ENCODE measurements at places on chromosomes 5 and 9.
A peak's percentile ranks its signal among the peaks of the same experiment; 100 is the strongest.

- no peak for DNase-seq
These were observed 7.2 kb upstream of the RNU6ATAC start for GRCh38 chr9:134171316-134172197.

- DNase-seq = no peak
These were observed 165.6 kb downstream of the DCP2 start for GRCh38 chr5:113142186-113142585.

GRCh38 chr9:133071484-133072150 is 9.8 kb downstream of the CEL start:
- DNase-seq = no peak

DNA sequence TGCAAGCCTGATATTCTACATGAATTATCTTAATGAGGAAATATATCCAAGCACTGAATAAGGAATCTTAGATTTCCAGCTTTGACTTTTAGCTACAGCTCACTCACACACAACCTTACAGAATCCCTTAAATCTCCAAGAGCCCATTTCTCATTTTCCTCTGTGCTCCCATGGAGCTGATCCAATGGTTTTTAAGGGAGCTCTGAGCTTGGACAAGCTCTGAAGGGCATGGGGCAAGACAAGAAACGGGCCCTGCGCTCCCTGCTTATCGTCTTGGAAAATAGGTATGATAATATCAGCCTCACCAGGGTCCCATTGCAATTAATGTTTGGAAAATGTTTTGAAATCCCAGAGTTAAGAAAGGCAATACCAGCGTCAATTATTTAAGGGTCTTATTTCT is 1021.7 kb downstream of the NR2F1-AS1 start:
- no peak for DNase-seq

GRCh38 chr5:180777475-180777874 is 25.1 kb downstream of the MGAT1 start:
- no peak for DNase-seq

DNA sequence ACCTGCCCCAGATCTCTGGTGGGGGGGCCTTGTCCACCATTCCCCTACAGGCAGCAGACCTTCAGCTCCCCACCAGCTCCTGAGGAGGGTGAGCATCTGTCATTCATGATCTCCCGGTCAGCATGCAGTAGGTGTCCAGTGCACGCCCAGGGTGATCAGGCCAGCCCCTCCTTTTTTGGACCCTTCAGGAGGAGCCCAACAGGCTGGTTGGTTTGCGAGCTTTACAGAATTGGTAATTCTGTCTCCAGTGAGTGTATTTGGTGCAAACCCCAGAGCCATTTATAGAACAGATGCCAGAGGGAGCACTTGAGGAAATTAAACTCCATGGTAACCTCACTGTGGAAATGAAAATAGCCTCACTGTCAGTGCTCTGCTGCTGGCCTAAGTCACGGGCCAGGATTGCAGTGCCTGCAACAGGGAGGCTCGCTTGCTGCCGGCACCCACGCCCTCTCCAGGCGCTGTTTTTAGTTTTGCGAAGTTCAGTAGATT is 23.4 kb downstream of the WNK2 start:
- DNase-seq = no peak

DNA sequence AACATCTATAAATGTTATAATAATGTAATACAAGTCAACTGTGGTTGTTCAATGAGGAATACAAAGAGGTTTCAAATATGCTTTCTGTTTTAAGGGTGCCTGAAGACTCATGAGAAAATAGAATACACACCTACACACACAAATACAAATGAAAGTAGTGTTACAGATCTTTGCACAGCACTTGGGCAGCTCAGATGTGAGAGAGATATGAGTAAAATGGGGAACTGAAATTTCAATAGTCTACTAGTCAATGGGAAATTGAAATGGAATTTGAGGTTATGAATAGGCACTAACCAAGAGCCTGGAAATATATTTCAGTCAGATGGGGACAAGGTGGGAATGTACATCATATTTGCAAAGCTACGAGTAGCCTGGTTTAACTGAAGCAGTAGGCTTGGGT is 96.6 kb downstream of the ISL1 start:
- DNase-seq = no peak

DNA sequence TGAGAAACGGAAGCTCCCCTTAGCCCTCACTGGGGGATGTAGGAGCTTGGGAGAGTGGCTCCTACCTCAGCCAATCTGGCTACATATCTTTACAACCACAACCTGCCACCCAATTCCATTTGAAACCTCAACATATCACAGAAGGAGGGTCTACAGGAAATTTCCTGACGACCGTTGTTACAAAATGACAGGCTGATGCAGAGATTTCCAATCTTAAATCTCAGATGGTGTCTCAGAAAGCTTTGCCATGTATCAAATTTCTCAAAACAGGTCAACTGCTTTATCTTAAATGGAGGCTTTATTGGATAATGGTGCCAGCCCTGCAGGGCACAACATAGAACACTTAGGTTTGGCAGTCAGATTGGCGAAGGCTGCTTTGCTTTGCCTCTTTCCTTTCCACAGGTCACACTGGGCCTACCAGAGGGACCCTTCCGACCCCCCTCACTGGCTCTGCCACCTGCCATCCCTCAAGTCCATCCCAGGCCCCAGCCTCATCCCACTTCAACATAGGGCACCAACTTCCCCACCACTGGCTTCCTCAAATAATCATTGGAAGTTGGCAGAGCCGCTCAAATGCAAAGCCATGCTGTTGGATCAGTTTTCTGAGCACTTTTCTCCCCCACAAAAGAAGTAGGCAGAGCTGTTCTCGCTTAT is 11.1 kb upstream of the SPATA31E1 start:
- DNase-seq = no peak

GRCh38 chr5:103259705-103260355 is 1.3 kb downstream of the MACIR start:
- no peak for DNase-seq

DNA sequence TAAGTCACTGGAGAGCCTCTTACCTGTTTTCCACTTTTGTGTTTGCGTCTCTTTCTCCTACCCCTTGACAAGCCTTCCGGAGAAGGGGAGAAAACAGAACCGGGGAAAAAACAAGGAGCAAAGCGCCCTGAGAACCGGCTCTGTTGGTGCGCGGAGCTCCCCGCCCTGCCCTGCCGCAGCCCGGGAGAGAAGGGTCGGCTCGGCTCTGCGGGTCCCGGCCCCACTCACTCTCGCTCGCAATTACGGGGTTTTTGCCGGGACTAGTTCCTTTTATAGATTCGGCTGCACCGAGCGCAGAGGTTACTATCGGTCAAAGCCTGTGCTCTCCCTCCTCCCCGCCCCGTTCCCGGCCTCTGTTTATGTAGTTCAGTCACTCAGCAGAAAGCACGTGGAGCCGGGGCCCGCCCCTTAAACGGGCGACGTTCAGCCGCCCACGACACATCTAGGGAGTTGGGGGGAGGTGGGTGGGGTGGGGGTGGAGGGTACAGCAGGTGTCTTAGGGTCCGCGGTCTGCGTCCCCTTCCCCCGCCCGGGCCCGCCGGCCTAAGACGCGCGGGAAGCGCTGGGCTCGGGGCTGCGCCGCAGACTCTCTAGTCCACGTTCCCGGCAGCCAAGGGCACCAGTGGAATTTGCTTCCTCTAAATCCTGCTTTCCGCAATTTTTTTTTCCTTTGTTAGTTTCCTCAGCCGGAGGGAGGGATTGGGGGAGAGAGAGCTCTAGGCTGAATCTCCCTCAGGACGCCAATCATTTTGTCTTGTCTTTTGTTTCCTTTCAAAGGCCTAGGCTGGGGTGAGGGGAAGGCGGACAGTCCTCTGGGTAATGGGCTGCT is at the start of gene ABCA1:
TSS of gene ABCA1 (minus strand) at position 244 of the 829 bp plus-strand sequence. CDS start 24,476 bp downstream, outside the sequence.
- peak; percentile 97 for DNase-seq

- no peak for DNase-seq
These were observed 2.2 kb downstream of the LHX3 start for GRCh38 chr9:136202454-136203407.

GRCh38 chr9:79570448-79571308 is 1.1 kb upstream of the TLE4 start:
- DNase-seq = peak; percentile 36

- no peak for DNase-seq
These were observed 616.0 kb upstream of the EDIL3 start for GRCh38 chr5:85000671-85001070.

GRCh38 chr5:173831196-173831914 is 56.8 kb upstream of the CPEB4 start:
- DNase-seq = no peak

GRCh38 chr5:74457876-74458275 is 182.7 kb downstream of the ENC1 start:
- DNase-seq = no peak

DNA sequence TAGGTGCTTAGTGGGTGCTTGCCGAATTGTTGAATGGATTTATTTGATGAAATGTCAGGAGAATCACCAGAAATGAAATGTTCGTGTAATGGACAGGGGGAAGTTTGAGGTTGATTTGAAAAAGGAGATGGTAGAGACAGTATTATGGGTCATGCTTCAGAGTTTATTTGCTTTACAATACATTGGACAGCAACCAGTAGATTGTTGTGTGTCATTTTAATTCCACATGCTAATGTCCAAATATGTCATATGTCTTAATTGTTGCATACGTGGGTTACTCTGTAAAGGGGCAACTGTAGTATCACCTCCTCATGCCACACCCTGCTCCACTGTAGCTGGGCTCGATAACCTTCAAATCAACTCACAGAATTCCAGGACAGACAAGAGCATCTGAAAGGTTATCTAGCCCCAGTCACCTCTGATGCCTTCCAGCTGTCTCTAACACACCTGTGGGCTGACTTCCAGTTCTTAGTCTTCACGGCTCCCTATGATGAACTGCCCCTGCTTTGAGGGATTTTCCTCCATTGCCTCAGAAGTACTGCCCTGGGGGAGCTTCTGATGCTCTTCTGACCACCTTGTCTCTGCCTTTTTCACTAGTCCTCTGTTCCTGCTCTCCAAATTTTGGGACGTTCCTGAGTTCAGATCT is 1.7 kb downstream of the PDCD1LG2 start:
- no peak for DNase-seq

- DNase-seq = no peak
These were observed 143.7 kb upstream of the SLC30A5 start for GRCh38 chr5:68950125-68950524.

DNA sequence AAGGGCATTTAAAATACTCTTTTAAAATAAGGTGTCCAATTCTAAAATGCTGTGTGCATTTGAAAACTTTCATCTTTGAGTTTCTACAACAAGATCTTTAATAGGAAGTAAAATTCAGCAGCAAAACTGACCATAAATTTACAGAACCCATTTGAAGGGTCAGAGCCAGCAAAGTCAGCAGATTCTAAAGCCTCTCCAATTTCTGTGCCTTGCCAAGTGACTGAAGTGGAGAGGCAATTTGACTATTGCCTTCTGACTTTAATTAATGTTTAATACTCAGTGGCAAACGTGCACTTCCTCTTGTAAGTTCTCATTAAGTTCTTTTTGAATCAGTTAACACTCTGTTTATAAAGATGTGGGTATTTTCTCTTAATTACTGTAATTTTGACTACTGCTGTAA is 155.2 kb downstream of the BAAT start:
- no peak for DNase-seq

Measured in right lobe of liver (tissue), 6 donors.